ENCODE measurements at places on chromosomes 16 and 17.

- DNase-seq = no peak
Observed at GRCh38 chr17:867896-868489, 85.8 kb downstream of the MRM3 start.

DNA sequence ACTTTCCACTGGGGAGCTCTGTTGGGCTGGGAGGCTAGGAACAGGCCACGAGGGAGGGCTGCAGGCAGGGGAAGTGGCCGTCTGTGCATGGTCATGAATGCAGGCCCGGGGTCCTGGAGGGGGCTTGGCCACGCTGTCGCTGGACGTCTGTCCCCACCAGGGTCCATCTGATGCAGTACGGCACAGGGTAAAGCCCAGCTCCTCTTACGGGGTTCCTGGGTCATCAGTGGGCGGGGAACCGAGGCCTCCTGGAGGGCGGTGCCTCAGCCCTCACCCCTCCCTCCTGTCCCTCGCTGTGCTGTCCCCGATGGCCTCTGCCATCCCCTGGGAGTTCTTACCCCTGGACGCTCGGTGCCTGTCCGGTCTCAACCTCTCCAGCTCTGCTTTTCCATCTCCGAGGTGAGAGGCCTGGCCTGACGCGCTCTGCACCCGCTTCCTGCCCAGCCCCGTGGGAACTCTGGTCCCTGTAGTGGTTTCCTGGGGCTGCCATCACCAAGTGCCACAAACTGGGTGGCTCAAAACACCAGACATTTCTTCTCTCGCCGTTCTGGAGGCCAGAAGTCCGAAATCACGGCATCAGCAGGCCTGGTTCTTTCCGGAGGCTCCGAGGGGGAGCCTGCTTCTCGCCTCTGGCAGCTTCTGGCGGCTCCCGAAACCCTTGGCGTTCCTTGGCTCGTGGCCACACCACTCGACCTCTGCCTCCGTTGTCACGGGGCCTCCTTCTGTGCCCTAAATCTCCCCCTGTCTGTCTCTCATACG lies 182.8 kb downstream of the SEC14L1 start:
- DNase-seq = no peak

GRCh38 chr16:10088380-10088793 lies 93.8 kb downstream of the GRIN2A start:
- no peak for DNase-seq

DNA sequence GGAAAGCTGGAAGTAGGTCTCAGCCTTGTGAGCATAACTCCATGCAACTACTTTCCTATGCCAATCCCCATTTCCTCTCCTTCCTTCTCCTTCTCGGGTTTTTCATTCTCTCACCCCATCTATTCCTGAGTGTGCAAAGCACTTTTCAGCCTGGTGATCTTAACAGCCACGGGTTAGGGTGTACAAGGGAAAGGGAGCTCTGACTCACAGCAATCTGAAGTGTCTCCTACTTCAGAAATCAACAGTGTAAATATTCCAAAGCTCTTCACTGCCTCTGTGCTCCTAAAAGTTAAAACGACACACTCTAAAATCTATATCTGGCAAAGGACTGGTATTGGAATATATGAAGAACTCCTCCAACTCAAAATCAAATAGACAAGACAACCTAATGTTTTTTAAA lies 268.0 kb upstream of the IRX3 start:
- no peak for DNase-seq

DNA sequence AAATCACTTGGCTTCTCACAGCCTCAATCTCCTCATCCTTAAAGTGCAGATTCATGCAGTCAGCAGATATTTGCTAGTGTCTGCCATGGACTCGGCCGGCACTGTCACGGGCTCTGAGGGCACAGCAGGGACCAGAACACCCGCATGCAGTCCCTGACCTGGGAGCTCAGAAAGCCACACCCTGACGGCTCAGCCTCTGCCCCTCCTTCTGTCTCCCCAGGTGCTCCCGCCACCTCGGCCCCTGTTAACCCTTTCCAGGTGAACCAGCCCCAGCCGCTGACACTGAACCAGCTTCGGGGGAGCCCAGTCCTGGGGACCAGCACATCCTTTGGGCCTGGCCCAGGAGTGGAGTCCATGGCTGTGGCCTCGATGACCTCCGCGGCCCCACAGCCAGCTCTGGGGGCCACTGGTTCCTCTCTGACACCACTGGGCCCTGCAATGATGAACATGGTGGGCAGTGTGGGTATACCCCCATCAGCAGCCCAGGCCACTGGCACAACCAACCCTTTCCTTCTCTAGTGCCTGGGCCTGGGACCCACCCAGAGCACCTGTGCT lies 28.7 kb downstream of the B9D1 start:
- no peak for DNase-seq
